ENCODE measurements at places on chromosomes 1 and 21.

DNA sequence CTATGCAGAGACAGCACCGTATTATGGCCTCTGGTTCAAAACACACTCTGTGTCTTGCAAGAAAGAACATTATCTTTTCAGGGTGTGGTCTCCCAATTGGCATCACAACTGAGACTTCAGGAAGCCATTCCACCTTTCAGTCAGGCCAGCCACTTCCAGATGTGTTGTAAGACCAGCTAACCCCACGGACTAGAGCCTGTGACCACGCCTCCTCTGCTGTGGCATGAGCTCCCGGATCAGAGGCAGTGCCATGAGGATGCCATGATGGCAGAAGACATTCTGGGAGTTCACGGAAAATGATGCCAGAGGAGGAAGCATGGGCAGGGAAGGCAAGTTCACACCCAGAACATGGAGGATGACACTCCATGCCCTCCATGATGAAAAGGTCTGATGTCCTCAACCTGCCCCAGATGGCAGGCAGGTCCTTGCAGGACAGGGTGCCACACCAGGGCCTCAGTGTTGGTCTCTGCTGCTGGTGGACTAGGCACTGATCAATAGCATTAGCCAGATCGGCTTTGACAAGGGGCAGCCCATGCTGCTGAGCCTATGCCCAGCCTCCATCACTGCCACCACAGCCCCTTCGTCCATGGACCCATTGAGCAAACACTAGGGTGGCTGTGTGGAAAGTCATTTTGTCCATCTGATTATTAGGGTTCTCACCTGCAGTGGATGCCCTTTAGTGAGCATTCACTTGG lies 341.6 kb downstream of the MATN1 start:
- DNase-seq, result peak; percentile 62

GRCh38 chr1:110513511-110513910 lies 5.5 kb downstream of the KCNA10 start:
- no peak for DNase-seq

DNA sequence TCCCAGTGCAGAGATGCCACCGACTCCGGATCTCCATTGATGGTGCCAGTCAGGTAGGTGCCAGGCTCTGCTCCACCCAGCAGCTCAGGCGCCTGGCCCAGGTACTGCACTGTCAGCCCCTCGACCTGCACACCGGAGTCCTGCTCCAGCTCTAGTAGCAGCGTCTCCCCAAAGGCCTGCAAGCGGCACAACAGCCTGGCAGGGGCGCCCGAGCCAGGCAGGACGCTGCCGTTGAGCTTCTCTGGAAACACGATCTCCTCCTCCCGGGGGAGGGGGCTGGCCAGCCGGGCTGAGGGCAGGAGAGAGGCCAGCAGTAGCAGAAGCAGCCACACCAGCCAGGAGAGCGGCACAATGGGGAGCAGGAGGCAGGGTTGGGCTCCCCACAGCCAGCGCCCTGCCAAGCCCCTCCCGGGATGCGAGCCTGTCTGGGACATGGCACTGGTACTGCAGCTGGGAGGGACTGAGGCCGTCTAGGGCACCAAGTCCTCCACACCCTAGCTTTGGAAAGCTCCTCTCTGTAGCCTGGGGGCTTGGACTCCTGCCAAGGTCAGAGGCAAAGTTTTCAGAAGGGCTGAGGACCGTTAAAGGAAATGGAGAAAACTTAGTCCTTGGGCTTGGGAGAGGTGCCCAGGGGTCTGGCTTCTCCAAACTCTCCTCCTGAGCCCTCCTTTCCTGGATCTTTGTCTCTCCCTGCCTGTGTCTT lies 509 bp downstream of the ADAMTS4 start:
- peak; percentile 91 for DNase-seq

GRCh38 chr21:24096651-24097050 lies 1510.6 kb downstream of the MRPL39 start:
- no peak for DNase-seq

DNA sequence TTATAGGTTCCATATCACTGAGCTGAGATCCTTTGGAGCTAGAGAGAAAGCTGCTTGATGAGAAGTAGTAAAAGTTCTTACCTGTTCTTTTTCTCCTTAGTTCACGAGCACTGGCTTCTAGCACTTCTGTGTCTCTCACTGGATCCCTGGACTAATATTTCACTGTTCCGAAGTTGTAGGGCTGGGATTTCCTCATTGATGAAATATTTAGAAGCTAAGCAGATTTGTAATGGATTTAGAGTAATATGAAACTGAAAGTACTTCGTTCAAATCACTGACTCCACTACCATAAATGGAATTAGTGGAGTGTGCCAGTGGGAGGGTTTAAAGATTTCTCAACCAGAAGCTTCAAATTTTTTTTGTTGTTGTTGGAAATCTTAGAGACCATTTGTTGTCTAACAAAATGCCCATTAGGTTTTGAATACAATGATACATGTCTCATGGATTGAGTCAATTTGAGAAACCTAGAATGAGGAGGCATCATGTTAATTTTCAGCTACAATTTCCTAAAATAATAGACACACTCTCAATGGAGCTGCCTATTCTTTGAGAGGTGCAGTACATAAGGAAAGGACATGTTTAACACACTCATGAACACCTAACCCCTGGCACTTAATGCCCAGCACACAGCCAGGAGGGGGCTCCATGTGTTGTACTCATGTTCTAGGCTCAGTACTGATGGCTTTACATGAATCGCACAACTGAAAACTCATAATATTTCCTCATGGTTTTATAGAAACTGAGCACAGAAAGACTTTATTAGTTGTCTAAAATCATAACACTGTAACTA lies at the start of gene GBP1:
GBP1 (minus strand) TSS at position 130 of the 790 bp plus-strand sequence. CDS start 1,974 bp downstream, outside the sequence.
- DNase-seq, result no peak

DNA sequence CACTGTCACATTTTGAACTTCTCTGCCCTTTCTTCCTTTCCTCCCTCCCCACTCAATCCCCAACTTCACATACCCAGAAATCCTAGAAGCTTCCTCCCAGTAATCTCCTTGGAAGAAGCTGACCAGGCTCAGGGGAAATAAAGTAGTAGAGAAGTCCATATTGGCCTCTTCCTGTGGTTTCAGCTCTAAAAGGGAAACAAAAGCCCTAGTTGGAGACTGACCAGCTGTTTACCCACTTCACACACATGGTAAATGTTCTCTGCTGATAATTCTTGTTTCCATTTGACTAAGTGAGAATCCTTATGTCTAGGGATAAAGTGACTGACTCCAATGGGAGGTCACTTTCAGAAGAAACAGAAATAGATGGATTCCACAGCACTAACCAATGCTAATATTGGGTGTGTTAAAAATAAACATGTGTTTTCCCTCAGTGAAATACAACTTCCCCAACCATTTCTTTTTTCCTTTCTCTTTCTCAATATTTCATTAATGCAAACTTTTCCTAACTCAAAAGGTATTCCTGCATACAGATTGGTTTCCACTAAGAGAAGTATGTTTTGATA lies 178.9 kb upstream of the DPT start:
- no peak for DNase-seq

DNA sequence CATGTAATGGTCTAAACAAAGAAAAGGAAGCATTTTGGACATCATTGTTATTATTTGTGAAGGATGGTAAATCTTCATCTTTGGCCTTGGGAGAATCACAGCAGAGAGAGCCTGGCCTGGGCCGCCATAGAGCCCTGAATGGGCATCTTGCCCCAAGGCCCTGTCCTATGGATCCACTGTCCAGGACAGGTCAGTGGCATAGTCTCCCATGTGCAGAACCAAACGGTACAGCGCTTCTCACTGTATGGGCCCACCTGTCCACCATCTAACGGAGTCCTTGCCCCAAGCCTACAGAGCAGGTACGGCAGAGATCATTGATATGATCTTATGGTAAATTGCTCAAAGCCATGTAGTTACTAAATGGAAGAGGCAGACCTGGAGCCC lies 185.7 kb downstream of the FOXD2 start:
- peak; percentile 63 for DNase-seq

GRCh38 chr1:207321790-207322645 lies 540 bp downstream of the CD55 start:
- DNase-seq, result no peak

GRCh38 chr1:21313886-21314721 lies 23.8 kb upstream of the ECE1 start:
- no peak for DNase-seq

DNA sequence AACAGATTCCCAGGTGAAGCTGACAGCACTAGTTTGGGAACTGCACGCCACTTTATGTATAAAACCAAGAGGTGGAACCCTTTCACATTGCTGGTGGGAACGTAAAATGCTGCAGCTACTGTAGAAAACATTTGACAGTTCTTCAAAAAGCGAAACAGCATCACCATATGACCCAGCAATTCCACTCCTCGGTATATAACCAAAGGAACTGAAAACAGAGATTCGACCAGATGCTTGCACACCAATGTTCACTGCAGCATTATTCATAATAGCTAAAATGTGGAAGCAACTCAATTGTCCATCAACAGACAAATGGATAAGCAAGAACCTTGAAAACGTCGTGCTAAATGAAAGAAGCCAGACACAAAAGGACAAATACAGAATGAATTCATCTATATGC lies 17.5 kb downstream of the RSPH1 start:
- no peak for DNase-seq

DNA sequence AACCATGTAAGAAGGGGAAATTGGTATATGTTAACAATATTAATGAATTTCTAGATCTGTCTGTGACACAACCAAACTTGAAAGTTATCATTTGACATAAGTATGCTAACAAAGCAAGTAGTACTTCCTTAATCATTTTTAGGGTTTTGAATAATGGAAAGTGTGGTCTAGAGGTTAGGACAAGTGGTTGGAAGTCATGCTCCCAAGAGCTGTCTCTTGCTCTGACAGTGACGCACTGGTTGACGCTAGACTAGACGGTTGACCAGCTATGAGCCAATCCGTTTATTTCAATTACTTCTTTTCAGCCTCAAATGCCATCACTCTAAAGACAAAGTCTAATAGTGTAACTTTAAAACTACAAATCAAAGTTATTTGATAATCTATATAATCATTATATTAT lies 20.7 kb upstream of the RGS1 start:
- DNase-seq, result no peak

DNA sequence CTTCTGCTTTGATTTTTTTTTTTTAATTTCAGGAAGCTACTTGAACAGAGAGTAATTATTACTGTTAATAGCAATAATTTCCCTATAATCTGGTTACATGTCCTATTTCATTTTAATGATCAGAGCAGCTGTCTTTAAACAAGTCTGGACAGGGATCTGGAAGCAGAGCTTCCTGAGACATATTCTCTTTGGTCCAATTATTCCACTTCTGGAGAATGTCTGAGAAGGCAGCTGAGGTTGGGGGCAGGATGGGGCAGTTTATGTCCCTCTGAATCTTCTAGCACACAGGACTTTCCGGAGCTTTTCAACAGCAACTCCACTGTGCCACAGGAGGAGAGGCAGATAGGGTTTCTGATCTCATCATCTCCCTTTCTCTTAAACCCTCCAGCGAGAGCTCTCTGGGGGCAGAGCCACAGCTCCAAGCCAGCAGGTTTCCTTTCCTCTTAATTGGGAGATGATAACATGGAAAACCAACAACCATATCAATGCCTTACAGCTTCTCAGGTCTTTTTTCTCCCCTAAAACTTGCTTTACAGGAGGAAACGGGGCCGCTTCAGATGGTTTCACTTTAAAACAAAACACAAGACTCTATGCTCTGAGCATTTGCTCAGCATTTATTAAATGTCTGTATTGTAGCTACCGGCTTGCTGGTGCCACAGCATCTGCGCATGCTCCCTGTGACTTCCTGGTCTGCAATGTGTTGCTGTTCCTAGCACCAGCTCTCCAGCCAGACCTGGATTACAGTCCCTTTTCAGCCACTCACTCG lies 425.7 kb upstream of the USP24 start:
- no peak for DNase-seq

- no peak for DNase-seq
Measured at GRCh38 chr21:42654179-42654912, 925 bp downstream of the PDE9A start.

GRCh38 chr1:29985606-29985945 lies 737.8 kb downstream of the MATN1 start:
- peak; percentile 72 for DNase-seq

GRCh38 chr1:10989095-10989494 lies 23.4 kb upstream of the TARDBP start:
- no peak for DNase-seq

DNA sequence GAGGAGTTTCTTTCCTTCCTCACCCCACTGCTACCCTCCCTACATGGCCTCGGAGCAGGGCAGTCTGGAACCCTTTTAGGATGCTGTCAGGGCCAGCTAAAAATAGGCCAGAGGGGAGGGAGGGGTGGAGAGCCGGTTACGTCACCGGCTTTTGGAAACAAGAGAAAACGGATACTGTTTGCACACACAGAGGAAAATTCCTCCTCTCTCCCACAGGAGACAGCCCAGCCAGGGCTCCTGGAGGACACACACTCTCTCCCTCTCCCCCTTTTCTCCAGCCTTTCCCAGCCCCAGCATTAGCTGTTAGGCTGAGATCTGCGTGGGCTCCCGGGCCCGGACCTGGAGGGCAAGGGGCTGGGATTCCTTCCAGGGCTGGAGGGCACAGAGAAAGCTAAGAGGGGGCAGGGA lies 20.0 kb upstream of the ALDH4A1 start:
- DNase-seq, result no peak

DNA sequence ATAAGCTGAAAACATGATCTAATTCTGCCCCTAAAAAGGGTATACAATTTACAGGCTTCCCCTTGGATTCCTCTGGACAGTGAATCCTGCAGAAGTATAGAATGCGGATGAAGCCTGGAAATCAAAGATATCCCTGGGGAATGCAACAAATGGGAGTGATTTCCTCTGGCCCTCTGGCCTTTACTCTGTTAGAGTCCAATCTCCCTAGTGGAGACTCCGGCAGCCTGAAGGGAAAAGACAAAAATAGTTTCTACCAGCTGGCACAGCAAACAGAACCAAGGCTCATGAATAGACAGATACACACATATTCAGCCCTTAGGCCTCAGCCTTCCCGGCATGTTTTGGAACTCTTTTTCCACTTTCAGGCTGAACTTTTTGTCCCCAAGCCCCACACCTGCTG lies 3.9 kb upstream of the LRRC52 start:
- DNase-seq, result no peak

DNA sequence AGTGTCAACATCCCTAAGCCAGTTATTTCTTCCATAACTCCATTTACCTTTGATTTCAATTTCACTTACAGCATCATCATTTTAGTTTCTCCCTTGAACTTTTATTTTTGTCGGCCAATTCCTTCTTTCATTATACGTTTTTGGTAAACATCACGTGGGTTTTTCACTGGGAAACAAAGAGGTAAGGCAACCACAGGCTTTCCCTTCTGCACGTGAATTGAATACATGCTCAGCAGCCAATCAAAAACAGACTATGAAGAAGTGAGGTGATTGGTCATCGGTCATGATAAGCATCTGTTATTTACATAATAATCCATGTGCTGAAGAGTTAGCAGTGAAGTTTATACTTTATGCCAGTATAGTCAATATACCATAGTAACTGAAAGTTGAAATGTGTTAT lies 98.7 kb downstream of the NCAM2 start:
- DNase-seq, result no peak

GRCh38 chr1:11977625-11978024 lies 2.6 kb upstream of the MFN2 start:
- no peak for DNase-seq

Data from osteocyte (in vitro differentiated cells).